ENCODE measurements at places on chromosomes 13 and 19.

DNA sequence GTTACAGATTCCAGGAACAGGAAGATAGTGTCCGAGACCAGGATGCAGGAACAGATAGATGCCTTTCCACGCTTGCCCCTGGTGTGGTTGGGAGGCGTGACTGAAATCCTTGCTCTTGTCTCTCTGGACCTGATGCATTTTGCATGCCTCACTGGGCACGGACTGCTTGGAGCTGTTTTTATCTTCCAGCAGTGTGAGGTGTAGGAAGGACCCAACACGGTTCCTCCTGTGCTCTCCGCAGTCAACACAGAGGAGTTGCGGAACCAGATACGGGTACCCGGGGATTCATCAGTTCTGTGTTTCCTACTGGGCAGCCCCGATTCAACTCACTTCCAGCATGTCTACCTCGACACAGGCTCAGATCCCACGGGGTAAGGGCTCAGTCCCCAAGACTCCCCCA lies 6.5 kb downstream of the DOT1L start:
- DNase-seq: no peak

DNA sequence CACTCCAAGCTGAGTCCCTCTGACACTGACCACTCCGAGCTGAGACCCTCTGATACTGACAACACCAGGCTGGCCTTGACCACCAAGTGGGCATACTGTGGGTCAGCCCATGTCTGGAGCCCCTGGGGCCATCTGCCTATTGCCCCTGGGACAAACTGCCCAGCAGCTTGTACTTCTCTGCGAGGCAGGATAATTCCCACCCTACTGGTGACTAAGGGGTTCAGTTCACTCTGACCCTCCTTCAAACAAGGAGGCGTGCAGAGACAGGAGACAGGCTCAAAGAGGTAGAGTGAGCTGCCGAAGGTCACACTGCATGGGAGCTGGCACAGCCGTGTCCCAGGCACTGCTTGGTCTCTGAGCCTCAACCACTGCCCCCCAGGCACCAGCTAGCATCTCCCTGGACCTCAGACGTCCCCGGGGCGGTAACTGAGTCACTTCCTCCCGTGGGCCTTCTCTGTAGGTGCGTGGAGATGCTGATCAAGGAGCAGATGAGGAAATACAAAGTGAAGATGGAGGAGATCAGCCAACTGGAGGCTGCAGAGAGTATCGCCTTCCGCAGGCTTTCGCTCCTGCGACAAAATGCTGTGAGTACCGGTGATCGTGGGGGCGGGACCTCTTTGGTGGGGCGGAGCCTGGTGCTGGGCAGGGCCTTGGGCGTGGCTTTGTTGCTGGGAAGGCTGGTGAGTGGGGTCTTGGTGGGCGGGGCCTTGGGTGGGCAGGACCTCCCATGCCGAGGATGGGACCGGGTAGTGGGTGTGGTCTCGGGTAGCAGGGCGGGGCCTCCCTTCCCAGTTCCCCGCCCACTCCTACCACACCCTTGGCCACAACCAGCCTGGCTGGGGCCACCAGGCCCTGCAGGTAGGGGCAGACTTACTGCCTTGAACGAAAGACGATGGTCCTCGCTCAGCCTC lies 5.8 kb upstream of the USE1 start:
- peak; percentile 42 for DNase-seq

DNA sequence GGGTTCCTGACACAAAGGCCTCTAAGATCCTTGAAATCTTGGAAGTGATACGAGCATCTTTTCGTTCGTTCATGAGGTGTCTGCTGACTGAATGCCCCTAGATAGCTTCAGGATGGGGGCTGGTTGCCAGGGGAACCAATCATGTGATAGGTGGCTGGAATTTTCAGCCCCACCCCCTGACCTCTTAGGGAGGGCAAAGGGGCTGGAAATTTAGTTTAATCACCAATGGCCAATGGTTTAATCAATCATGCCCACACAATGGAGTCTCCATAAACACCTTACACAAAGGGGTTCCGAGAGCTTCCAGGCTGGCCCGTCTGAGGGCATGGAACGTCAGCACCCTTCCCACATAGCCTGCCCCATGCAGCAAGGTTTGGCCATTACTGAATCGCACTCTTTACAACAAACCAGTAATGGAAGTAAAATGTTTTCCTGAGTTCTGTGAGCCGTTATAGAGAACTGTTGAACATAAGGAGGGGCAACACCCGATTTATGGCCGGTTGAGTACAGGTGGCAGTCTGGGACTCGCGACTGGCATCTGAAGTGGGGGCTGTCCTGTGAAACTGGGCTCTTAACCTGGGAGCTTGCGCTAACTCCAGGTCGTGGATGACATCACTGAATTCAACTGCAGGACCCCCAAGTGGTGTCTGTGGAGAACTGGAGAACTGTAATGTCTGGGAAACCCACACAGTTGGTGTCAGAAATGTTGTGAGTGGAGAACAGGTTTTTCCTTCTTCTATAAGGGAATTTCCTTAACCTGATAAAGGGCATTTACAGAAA lies 25.6 kb downstream of the MLLT1 start:
- no peak for DNase-seq

DNA sequence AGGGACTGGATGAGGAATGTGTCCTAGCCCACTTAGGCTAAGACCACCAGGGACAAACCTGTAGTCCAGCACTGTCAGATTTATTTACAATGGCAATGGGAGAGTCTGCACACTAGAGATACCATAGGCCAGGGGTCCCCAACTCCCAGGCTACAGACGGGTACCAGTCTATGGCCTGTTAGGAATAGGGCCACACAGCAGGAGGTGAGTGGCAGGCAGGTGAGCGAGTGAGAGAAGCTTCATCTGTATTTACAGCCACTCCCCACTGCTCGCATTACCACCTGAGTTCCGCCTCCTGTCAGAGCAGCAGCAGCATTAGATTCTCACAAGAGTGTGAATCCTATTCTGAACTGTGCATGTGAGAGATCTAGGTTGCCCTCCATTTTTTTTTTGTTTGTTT lies 2.4 kb downstream of the THAP8 start:
- DNase-seq: no peak

DNA sequence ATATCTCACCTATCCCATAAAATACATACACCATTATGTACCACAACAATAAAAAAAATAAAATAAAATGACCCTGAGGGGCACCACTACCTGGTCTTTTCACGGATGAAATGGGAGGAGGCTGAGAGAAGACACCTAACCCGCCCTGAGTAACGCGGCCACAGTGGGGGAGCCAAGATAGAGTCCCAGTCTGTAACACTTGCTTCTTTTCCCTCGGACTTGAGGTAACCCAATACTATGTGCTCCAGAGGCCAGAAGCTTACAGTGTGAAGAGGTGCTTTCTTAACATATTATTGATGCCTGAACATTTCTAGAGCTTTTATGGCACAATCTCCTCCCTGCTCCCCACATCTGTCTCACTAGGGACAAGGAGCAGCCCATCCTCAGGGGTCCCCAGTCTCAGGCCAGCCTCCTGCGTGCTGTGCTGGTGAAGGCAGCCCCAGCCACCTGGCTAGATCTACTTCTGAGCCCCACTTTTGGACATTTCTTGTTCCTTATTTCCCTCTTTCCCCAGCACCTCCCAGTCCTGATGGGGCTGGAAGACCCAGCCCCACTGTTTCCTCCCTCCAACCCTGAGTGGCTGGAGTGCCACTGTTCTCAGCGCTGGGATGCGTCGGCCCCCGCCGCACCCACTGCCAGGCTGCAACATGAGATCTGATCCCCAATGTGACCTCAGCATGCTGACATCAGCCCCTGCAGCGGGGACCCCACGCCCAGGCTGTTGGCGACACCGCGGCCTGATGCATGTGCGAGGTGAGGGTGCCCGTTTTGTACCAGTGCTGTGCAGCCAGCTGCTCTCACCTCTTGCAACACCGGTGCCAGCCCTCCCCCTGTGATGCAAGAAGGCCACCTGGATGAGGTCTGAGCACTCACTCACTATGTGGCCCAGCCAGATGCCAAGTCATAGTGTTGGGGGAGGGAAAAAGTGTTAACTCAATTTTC lies 143.3 kb downstream of the DCLK1 start:
- no peak for DNase-seq

- DNase-seq: no peak
Observed at GRCh38 chr19:50205681-50206138, 2.3 kb downstream of the MYH14 start.

GRCh38 chr13:51243832-51244231 lies 21.6 kb downstream of the FAM124A start:
- no peak for DNase-seq

- peak; percentile 37 for DNase-seq
Observed at GRCh38 chr19:48554385-48555091, 2.6 kb downstream of the SULT2B1 start.

All from astrocyte of the hippocampus (primary cell).